ENCODE measurements at places on chromosomes 4 and X.

- H3K27me3 ChIP-seq, result no peaks in the 10 kb centered on the region
- no peak overlapping the region for H3K4me3 ChIP-seq
- H3K4me1 ChIP-seq, result peaks cover 68% of the 10 kb centered on the region
- no peak overlapping the region for H3K27ac ChIP-seq
These were observed 339.1 kb downstream of the ARHGAP10 start for GRCh38 chr4:148071009-148071408.

DNA sequence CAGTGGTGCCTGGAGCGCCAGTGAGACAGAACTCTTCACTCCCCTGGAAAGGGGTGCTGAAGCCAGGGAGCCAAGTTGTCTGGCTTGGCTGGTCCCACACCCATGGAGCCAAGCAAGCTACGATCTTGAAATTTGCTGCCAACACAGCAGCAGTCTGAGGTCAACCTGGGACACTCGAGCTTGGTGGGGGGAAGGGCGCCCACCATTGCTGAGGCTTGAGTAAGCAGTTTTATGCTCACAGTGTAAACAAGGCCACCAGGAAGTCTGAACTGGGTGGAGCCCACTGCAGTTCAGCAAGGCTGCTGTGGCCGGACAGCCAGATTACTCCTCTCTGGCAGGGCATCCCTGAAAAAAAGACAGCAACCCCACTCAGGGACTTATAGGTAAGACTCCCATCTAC, 149.5 kb downstream of the EDA2R start:
- H3K4me3 ChIP-seq, result no peak overlapping the region
- no peaks in the 10 kb centered on the region for H3K36me3 ChIP-seq
- H3K4me1 ChIP-seq, result no peaks in the 10 kb centered on the region
- H3K27me3 ChIP-seq, result no peaks in the 10 kb centered on the region
- no peak for DNase-seq

GRCh38 chr4:22962295-22962694, 269.6 kb downstream of the GBA3 start:
- no peaks in the 10 kb centered on the region for H3K4me1 ChIP-seq
- H3K27ac ChIP-seq, result no peak overlapping the region
- H3K36me3 ChIP-seq, result no peaks in the 10 kb centered on the region
- H3K27me3 ChIP-seq, result no peaks in the 10 kb centered on the region
- no peak for DNase-seq

DNA sequence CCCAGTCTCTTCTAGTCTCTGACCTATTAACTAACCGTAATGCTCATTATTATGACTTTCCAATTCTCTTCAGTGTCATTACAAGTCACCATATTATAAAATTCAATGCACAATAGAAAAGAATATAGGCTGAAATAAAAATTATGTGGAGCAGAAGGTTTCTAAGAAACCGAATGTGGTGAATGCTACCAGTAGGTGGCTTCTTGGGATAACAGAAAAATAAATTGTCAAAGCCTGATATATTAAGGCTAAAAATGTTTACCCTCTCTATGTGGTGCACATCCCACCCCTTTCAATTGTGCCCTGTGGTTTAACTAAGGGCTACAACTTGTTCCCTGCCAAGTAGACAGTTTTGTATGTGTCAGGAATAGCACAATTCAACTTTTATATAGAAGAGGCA, 624.6 kb upstream of the TECRL start:
- no peak for DNase-seq
- H3K36me3 ChIP-seq, result no peaks in the 10 kb centered on the region
- no peaks in the 10 kb centered on the region for H3K27me3 ChIP-seq

GRCh38 chr4:17329046-17329445, 182.8 kb downstream of the QDPR start:
- no peak overlapping the region for H3K27ac ChIP-seq
- H3K4me3 ChIP-seq, result no peak overlapping the region
- no peaks in the 10 kb centered on the region for H3K36me3 ChIP-seq
- DNase-seq, result no peak
- H3K4me1 ChIP-seq, result no peaks in the 10 kb centered on the region
- no peaks in the 10 kb centered on the region for H3K27me3 ChIP-seq

DNA sequence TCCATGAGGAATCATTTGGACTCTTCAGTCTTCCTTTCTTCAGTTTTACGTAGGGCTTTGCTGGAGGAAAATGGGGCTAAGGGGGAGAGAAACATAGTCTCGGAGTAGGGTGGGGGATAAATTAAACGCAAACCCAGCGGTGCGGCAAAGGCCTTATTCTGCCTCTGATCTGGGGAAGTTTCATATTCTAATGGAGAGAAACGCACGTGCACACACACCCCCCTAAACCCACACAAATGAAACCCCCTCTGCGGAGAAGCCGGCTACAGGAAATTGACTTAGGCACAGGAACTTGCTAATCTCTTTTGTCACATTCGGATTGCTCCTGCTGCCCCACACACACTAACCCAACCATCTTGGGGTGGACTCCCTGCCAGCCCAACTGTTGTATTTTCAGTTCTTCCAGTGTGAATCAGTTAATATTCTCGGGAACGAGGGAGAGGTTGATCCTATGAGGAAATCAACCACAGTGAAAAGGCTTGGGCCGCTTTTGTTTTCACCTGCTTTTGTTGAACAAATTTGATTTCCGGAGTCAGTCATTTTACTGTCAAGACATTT, at the start of gene RHOH:
TSS of gene RHOH (plus strand) at position 308 of the 558 bp plus-strand sequence. CDS start 46,356 bp downstream, outside the sequence.
- peak within 1 kb of the TSS; percentile 32 for H3K4me3 ChIP-seq
- H3K27me3 ChIP-seq, result no peaks in the 10 kb centered on the region
- H3K36me3 ChIP-seq, result no peaks in the 10 kb centered on the region
- no peaks in the 10 kb centered on the region for H3K4me1 ChIP-seq
- DNase-seq, result no peak
- no peak within 1 kb of the TSS for H3K27ac ChIP-seq

GRCh38 chr4:90950385-90950841, 823.2 kb downstream of the CCSER1 start:
- no peaks in the 10 kb centered on the region for H3K27me3 ChIP-seq
- no peak overlapping the region for H3K27ac ChIP-seq
- no peak for DNase-seq
- no peaks in the 10 kb centered on the region for H3K4me1 ChIP-seq

DNA sequence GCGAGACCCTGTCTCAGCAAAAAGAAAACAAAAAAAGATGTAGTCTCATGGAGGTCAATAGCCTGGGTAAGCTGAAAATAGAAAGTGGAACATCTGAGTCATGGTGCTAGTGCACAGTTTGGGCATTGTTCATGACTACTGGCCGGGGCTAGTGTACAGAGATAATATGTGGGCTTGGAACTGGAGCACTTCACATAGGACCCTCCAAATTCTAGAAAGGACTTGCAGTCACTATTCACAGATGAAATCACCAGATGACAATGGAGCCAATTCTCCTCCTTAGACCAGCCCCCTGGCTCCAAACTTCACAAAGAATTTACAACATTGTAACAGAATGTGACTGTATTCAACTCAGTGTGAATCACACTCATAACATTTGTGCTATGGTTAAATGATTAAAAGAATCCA, 367.8 kb upstream of the SLC7A11 start:
- no peaks in the 10 kb centered on the region for H3K4me1 ChIP-seq
- DNase-seq, result no peak
- H3K27me3 ChIP-seq, result no peaks in the 10 kb centered on the region
- H3K4me3 ChIP-seq, result no peak overlapping the region

- no peak overlapping the region for H3K27ac ChIP-seq
- H3K4me1 ChIP-seq, result no peaks in the 10 kb centered on the region
- no peak for DNase-seq
- H3K27me3 ChIP-seq, result no peaks in the 10 kb centered on the region
- no peak overlapping the region for H3K4me3 ChIP-seq
These were observed 615.4 kb upstream of the ZFP42 start for GRCh38 chr4:187380181-187380581.

DNA sequence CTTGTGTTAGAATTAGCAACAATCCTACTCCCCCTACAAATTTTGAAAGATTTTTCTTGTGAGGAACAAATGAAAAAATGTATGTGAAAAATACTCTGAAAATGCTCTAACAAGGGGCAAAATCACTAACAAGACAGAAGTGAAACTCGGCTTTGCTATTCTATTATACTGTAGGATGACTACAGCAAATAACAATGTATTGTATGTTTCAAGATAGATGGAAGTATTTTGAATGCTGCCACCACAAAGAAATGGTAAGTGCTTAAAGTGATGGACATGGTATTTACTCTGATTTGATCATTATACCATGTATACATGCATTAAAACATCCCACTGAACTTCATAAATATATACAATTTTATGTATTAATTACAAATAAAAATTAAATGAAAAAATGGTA, 192.8 kb downstream of the SPOCK3 start:
- no peaks in the 10 kb centered on the region for H3K4me1 ChIP-seq
- no peak overlapping the region for H3K27ac ChIP-seq
- DNase-seq, result no peak
- no peak overlapping the region for H3K4me3 ChIP-seq
- H3K27me3 ChIP-seq, result no peaks in the 10 kb centered on the region
- H3K36me3 ChIP-seq, result no peaks in the 10 kb centered on the region

DNA sequence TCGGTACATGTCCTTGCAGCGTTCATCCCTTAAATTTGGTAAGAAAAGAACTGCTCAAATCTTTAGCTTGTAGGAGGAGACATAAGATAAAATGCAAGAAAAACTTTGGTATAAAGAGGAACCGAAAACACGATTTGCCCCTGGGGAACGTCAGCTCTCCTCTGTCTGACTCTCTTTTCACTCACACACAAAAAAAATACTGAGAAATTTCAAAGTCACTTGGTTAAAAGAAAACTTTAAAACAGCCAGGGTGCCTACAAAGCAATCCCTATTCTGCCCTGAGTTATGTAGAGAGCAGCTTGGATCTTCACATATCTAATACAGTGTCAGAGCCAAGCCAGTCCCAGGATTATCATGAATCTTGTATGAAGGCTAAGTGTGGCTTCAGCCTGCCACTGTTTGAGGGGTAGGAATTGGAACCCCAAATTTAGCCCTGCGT, 248.5 kb upstream of the CXXC4 start:
- no peaks in the 10 kb centered on the region for H3K36me3 ChIP-seq
- H3K27ac ChIP-seq, result no peak overlapping the region
- H3K27me3 ChIP-seq, result no peaks in the 10 kb centered on the region
- H3K4me3 ChIP-seq, result no peak overlapping the region

- H3K4me3 ChIP-seq, result no peak overlapping the region
- H3K27ac ChIP-seq, result no peak overlapping the region
- no peaks in the 10 kb centered on the region for H3K4me1 ChIP-seq
- no peak for DNase-seq
These were observed 86.9 kb upstream of the NEIL3 start for GRCh38 chr4:177222781-177223180.

GRCh38 chr4:103092245-103092644, 7.4 kb downstream of the BDH2 start:
- H3K4me1 ChIP-seq, result no peaks in the 10 kb centered on the region
- H3K36me3 ChIP-seq, result peaks cover 79% of the 10 kb centered on the region
- H3K4me3 ChIP-seq, result no peak overlapping the region
- H3K27ac ChIP-seq, result no peak overlapping the region
- H3K27me3 ChIP-seq, result no peaks in the 10 kb centered on the region
- DNase-seq, result no peak

- no peak overlapping the region for H3K4me3 ChIP-seq
- no peaks in the 10 kb centered on the region for H3K36me3 ChIP-seq
- no peaks in the 10 kb centered on the region for H3K4me1 ChIP-seq
- H3K27ac ChIP-seq, result no peak overlapping the region
- H3K27me3 ChIP-seq, result no peaks in the 10 kb centered on the region
- DNase-seq, result no peak
These were observed 72.5 kb downstream of the LNX1 start for GRCh38 chr4:53518807-53519206.

DNA sequence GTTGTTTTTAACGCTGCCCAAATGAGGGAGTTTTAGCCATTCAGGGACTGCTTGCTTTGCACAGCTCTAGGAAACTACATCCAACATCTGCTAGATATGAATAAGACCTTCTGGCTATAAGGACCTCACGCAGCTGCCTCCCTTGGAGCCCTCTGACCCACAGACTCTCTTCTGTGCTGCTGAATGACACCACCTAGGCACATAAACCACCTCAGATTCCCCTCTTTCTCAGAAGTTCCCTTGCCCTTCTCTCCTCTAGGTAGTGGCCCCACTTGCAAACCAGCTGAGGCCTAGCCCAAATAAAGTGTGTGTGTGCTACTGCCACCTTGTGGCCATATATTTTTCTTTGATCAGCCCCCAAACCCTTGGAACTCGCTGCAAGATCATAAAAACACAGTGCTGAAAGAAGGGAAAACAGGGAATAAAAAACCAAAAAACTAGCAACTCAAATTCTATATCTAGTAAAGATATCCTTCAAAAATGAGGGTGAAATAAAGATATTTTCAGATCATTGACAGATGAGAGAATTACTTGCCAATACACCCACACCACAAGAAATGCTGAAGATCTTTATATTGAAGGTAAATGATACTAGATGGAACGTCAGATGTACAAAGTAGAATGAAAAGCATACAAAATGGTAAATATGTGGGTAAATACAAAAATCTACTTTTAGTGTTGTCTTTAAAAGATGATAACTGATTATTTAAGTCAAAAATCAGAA, 265.9 kb downstream of the ADAMTS3 start:
- no peaks in the 10 kb centered on the region for H3K27me3 ChIP-seq
- H3K27ac ChIP-seq, result no peak overlapping the region
- DNase-seq, result no peak
- H3K36me3 ChIP-seq, result no peaks in the 10 kb centered on the region
- no peaks in the 10 kb centered on the region for H3K4me1 ChIP-seq

GRCh38 chr4:154485127-154485773, 6.3 kb downstream of the DCHS2 start:
- no peaks in the 10 kb centered on the region for H3K4me1 ChIP-seq
- DNase-seq, result no peak
- no peak overlapping the region for H3K4me3 ChIP-seq
- no peaks in the 10 kb centered on the region for H3K36me3 ChIP-seq
- peaks cover 8% of the 10 kb centered on the region for H3K27me3 ChIP-seq

GRCh38 chr4:146943691-146944375, 1.8 kb downstream of the TTC29 start:
- H3K4me3 ChIP-seq, result no peak overlapping the region
- H3K4me1 ChIP-seq, result peaks cover 5% of the 10 kb centered on the region
- H3K36me3 ChIP-seq, result no peaks in the 10 kb centered on the region
- no peaks in the 10 kb centered on the region for H3K27me3 ChIP-seq
- no peak for DNase-seq

DNA sequence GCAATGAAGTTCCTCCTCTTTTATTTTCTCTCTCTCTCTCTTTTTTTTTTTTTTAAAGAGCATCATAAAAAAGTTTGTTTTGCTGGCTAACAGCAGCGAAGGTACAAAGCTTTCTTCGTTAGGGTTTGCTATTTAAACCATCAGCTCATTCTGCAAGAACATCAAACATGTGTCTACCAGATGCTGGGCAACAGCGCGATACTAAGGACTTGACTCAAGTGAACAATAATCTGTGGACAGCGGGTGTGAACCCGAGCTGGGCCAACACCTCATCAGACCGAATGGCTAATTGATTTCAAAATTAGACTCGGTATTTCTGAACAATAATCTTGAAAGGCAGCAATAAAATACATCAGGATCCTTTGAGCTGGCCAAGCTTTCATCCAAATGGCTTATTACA, 246.4 kb downstream of the FBXO8 start:
- H3K27me3 ChIP-seq, result no peaks in the 10 kb centered on the region
- no peaks in the 10 kb centered on the region for H3K36me3 ChIP-seq
- H3K4me1 ChIP-seq, result no peaks in the 10 kb centered on the region
- no peak overlapping the region for H3K4me3 ChIP-seq
